ENCODE measurements at places on chromosomes 7 and 10.

- no peak for DNase-seq
Observed at GRCh38 chr10:76316234-76316633, 884.8 kb downstream of the LRMDA start.

- no peak for DNase-seq
Observed at GRCh38 chr7:99990460-99990852, 14.6 kb upstream of the AZGP1 start.

- peak; percentile 24 for DNase-seq
Observed at GRCh38 chr7:102432442-102433218, 745 bp upstream of the ORAI2 start.

GRCh38 chr7:155543011-155543876 is 3.1 kb downstream of the CNPY1 start:
- peak; percentile 51 for DNase-seq

DNA sequence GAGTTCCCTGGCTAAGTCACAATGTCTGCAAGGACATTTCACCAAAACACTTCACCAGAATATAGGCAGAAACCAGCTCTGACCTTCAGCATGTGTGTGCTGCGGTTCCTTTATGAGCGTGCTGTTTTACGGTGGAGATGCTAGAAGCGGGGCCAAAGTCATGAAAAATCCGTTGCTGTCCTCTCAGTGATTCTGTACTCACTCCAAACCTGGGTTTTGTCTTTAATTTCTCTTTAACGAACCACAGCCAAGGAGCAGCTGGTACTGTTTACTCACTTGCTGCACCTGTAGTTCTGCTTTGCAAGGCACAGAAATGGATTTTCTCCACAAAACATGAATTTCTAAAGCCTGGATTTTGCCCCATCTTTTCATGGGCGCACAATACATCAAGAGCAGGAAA is 639.9 kb downstream of the PHTF2 start:
- no peak for DNase-seq

DNA sequence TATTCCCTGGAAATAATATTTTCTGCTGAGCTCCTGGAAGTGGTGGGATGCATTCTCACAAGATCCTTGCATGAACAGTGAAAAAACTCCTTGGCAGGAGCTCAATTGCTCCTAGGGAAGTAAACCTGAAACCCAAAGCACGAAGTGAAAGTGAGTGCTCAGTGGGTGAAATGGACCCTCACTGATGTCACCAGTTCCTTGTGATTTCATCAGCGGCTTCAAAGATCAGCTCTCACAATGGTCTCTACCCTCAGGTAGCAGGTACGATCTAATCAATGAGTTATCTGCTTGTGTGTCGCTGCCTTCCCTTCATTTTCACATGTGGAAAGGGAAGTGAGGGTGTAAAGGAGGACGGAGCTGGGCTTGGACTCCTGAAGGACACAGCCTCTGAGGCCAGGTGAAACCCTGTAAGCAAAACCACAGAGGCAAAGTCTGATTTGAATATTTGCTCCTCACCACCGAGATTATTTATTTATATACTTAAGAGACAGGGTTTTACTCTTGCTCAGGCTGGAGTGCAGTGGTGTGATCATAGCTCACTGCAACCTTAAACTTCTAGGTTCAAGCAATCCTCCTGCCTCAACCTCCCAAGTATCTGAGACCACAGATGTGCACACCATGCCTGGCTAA is 255.4 kb upstream of the LYZL1 start:
- no peak for DNase-seq

DNA sequence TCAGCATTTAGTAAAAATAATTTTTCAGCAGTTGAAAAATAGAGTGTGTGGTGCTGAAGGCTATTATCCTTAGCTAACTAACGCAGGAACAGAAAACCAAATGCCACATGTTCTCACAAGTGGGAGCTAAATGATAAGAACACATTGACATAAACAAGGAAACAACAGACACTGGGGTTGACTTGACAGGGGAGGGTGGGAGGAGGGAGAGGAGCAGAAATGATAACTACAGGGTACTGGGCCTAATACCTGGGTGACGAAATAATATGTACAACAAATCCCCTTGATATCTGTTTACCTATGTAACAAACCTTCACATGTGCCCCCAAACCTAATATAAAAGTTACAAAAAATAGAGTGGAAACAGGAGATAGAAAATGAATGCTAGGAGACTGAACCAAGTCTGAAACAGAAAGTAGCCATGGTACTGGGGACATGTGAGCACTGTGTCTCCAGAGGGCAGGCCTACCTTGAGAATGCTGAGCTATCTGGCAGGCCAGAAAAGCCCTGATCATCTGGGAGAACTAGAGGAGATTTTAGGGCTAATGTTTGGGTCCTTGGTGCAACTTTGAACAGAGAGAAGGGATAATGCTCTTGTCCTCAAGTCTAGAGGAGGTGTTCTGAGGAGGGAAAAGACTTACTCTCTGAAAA is 4.7 kb upstream of the EFCAB10 start:
- DNase-seq: no peak

DNA sequence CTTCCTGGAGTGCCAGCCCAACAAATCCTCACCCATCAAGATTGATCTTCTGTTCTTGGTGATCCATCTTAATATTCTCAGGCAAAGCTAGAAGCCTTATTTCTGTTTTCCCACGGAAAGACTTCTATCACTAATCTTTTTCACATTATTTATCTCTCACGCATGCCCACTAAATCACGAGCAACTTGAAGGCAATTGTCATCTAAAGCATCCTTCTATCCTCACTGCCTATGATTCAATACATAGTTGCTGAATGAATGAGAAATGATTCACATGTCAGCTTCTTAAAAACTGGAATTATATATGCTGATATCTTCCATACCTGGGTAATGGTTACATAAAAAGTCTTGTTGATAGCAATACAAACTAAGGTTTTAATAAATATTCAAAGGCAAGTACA is 12.6 kb upstream of the COL1A2 start:
- DNase-seq: no peak

DNA sequence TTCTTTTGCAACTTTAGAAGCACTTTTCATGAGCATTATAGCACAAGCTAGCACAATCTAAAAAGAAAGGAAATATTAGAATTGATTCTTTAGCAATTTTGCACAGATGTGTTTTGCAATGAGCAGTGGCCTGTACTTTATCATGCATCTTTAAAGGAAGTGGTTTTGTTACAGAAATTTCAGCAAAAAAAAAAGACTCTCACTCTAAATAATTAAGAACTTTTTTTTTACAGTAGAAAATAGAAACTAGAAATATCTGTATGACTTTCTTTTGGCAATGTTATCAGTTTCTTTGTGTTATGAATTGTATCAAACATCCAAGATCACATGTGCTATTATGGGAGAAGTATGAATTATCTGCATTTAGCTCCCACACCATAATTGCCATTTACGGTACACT is 195.7 kb upstream of the KLF6 start:
- no peak for DNase-seq

DNA sequence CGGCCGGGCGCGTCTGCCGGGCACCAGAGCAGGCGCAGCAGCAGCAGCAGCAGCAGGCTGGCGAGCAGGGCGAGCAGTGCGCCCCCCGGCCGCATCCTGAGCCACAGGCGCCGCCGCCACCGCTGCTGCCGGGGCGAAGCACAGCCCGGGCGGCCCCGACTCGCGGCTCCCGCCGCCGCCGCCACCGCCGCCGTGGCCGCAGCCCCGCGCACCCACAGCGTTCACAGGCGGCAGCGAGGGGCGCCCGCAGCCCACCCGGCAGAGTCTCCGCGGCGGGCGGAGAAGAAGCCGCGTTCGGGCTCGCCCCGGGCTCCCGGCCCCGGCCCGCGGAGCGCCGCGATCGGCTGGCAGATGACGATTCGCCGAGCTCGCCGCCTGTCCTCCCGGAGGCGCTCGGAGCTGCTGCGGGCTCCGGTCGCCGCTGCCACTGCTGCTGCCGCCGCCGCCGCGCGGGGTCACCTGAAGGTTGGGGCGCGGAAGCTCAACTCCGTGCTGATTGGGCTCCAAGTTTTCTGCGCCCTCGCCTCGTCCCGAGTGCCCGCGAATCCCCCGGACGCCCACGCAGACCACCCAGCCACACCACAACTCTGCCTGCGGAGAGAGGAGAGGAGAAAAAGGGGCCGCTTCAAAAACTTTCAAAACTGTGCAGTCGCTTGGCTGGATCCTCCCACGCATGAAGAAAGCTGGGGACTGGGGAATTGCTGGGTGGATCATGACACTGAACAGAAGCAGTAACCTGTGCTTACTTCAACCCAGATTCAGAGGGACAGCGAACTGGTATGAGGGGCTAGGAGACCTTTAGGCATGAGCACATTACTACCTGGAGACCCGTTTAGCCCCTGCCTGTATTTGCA is at the start of gene ST8SIA6:
TSS of gene ST8SIA6 (minus strand) at position 435 of the 854 bp plus-strand sequence. CDS start at position 95, 340 bp downstream.
- peak; percentile 71 for DNase-seq

GRCh38 chr10:110834629-110835301 is 37.0 kb upstream of the PDCD4 start:
- DNase-seq: peak; percentile 88

- DNase-seq: no peak
Observed at GRCh38 chr7:116929021-116929420, 24.3 kb upstream of the ST7 start.

GRCh38 chr7:156666368-156667109 is 26.0 kb downstream of the RNF32 start:
- no peak for DNase-seq

DNA sequence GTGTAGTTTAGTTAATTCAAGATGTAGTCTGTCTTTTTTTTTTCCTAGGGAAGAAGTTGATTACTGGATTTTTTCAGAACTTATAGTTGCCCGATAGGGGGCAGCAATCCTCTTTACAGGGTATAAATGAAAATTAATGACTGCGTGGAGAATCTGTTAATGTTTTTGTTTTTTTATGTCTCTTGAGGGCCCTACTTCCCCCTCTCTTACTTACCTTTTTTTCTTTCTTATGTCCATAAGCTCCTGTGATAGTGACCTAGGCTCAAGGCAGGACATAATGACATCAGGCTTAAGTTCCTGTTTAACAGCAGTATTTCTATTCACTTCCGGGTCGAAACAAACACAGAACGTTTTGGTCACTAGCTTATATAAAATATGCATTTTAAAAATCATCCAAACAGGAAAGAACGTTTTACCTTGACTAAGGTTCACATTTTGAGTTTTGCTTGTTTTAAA is 18.8 kb downstream of the CDC123 start:
- DNase-seq: peak; percentile 78

DNA sequence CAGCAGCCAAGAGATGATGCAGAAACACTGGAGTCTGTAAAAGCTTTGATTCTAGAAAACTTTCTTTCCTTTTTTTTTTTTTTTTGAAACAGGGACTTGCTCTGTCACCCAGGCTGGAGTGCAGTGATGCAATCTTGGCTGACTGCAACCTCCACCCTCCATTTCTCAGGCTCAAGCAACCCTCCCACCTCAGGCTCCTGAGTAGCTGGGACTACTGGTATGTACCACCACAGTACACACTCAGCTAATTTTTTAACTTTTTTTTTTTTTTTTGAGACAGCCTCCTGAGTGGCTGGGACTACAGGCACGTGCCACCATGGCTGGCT is 17.0 kb upstream of the BAG3 start:
- no peak for DNase-seq

GRCh38 chr7:106033735-106034134 is 70.7 kb downstream of the CDHR3 start:
- no peak for DNase-seq

- DNase-seq: no peak
Observed at GRCh38 chr10:101797403-101798059, 14.3 kb upstream of the NPM3 start.
